ENCODE measurements at places on chromosomes 5 and 9.

DNA sequence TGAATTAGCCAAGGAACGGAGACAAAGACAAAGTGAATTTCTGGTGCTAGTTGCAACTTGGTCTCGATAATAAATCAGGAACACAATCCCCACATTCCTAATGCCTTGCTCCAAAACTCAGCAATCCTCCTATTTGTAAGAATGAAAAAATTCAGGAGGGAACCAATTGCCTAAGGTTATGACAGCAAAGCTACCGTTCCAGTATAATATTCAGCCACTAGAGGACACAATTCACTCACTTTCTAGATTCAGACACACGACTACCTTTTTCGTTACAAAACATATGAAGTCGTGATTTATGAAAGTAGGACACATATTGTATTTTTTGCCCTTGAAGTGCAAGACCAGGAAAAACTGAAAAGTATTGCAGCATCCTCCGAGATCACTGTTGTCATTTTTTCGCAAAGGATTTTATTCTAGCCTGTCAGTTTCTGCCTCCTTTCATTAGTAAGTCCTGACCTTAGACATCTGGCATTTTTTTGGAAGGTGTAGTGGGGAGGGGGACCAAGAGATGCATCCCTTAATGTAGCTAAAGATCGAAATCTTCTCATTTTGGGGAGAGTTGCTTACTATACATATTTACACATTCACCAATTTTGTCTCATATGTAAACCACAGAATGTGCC lies 133.1 kb downstream of the DOCK8 start:
- no peak for DNase-seq

DNA sequence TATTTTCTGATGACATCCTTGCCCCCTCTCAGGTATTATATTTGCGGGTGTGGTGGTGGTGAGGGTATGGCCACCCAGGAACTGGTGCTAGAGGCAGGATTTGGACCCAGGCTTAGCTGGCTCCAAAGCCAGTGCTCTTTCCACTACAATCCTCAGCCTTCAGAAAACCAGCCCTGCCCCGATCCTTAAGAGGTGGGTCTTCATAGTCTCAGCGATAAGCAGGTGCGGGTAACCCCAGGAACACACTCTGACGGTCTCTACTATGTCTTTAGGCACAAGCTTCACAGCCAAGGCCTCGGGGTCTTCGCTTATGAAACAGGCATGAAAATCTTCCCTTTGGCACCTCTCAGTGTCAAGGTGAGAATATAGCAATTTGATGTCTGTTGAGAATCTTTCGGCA lies 169.3 kb downstream of the FGF18 start:
- DNase-seq, result no peak

- no peak for DNase-seq
These were observed 173.8 kb upstream of the OTULINL start for GRCh38 chr5:14407746-14408175.

GRCh38 chr9:76628155-76628554 lies 136.1 kb upstream of the PCA3 start:
- DNase-seq, result no peak

GRCh38 chr5:11166923-11167322 lies 405.9 kb upstream of the DAP start:
- DNase-seq, result no peak

DNA sequence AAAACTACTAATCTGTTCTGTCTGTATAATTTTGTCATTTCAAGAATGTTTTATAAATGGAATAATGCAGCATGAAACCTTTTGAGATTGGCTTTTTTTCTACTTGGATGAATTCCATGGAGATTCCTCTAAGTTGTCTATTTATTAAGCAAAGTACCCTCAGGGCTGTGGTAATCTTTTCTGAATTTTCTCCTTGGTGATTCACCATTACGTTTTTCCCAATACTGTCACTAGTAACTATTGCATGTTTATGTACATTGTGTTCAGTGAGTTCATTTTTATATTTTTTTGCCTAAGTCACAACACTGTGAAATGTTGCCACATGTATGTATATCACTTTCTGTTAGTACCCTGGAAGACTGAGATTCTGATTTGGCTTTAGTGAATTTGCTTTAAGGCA lies 177.0 kb upstream of the GRIN3A start:
- no peak for DNase-seq

GRCh38 chr5:157888814-157889532 lies 30.0 kb upstream of the CLINT1 start:
- no peak for DNase-seq

DNA sequence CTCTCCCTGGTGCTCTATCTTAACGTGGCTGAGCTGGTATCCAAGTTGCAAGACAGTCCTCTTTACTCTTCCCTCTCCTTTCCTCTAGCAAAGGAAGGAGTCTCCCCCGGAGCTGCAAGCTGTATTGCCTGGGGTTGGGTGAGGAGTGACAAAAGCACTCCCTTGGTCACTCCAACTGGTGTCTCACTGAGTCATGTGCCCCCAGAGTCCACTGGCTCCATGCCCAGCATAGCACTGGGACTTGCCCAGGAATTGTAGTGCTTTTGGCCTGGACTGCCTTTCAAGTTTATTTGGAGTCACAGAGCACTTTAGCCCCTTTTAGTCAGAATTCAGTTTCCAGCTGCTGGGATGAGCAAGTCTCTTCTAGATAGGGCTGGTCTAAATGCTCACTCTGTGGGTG lies 82.6 kb upstream of the FST start:
- DNase-seq, result no peak

- no peak for DNase-seq
These were observed 6.0 kb downstream of the BRD3 start for GRCh38 chr9:134061688-134062371.

- no peak for DNase-seq
These were observed 60.6 kb upstream of the EMB start for GRCh38 chr5:50501491-50502228.

GRCh38 chr5:153530357-153531143 lies 40.1 kb downstream of the GRIA1 start:
- DNase-seq, result no peak

DNA sequence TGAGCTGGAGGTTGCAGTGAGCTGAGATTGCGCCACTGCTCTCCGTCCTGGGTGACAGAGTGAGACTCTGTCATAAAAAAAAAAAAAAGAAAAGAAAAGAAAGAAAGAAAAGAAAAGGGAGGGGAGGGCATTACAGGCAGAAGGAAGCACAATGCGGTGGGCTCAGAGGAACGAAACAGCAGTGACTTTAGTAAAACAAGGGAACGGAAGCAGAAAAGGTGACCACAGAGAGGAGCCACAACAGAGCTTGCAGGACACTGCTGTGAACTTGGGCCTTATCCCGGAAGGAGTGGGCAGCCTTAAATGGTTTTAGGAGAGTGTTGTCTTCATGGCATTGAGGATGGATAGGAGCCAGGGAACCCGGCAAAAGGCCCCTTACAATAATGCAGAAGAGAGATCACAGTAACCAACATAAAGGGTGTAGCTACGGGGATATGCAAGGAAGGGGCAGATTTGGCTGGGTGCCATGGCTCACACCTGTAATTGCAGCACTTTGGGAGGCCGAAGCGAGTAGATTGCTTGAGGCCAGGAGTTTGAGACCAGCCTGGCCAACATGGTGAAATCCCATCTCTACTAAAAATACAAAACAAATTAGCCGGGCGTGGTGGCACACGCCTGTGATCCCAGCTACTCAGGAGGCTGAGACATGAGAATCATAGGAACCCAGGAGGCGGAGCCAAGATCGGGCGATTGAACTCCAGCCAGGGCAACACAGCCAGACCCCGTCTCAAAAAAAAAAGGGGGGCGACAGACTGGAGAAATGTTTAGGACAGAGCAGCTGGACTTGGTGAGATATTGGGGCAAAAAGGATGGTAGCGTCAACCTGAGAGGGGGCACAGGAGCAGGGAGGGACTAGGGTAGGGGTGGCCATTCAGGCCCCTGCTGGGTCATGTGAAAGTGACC lies 83.9 kb upstream of the ZBTB43 start:
- DNase-seq, result no peak

DNA sequence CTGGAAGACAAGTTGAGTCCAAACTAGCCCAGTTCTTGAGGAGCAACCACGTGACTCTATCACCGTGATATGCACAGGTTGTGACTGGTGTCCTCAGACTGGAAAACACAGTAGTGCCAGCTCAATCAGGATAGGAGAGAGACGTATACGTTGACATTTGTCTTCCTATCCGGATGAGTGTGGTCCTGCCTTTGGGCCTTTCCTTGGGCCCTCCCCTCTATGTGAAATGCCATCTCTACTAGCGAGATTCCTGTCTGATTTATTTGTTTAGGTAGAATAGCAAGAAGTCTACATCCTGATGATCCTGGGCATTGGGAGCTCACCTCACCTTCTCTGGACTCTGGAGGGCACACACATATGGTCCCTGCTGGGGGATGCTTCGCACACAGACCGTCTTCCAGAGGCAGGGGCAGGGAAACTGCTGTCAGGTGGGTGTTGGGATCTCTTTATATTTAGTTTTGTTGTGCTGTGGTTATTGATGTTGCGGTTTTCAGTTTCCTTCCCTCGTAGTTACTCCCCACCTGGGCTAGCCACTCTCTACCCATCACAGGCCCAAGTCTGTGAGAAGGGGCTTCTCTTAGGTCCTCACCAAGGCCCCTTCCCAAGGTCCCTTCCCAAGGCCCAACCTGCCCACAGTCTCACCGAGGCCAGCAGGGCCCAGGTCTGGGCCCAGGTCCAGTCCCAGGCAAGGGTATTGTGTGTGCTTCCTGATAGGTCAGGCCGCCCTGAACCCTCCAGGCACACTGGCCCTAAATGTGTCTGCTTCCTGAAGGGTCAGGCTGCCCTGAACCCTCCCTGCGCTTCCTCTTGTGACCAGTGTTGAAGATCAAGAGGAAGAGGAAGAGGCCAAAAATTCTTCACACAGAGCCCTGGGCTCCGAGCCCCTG lies 19.0 kb upstream of the SPINK4 start:
- DNase-seq, result no peak

- no peak for DNase-seq
These were observed 24.6 kb upstream of the QSOX2 start for GRCh38 chr9:136270173-136270705.

DNA sequence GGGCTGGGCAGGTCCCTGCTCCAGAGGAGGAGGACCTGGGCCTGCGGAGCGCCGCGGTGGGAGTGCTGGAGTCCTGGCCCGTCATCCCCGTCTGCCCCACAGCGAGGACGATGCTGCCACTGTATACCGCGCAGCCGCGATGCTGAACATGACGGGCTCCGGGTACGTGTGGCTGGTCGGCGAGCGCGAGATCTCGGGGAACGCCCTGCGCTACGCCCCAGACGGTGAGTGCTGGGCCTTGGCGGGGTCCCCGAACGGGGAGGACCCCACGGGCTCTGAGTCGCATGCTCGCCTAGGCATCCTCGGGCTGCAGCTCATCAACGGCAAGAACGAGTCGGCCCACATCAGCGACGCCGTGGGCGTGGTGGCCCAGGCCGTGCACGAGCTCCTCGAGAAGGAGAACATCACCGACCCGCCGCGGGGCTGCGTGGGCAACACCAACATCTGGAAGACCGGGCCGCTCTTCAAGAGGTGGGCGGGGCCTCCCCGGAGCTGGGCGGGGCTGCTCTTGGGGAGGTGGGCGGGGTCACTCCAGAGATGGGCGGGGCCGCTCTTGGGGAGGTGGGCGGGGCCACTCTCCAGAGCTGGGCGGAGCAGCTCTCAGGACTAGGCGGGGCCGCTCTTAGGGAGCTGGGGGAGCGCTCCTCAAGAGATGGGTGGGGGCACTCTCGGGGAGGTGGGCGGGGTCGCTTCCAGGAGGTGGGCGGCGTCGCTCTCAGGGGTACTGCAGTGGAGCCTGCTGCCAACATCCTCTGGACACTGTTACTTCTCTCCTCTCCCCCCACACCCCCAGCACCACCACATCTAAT lies 13.1 kb downstream of the LRRC26 start:
- no peak for DNase-seq

DNA sequence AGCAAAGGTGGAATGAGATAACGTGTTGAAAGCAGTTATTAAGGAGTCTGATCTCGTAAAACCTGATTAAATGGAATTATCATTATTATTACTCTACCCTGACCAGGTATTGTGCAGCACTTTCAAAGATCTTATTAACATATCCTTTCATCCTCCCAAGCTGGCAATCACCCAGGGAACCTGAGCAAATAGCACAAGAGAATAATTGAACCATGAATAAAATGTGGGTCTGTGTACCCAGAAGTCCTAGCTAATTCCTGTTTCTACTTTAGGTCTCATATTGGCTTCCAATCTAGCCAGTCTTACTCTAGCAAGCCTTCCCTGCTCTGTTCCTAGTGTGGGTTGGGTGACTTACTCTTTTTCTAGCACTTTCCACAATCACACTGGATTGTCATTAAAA lies 162.2 kb upstream of the STK32A start:
- DNase-seq, result no peak

GRCh38 chr9:125810161-125810560 lies 63.0 kb downstream of the PBX3 start:
- no peak for DNase-seq

GRCh38 chr5:108696951-108697715 lies 50.6 kb upstream of the FER start:
- no peak for DNase-seq

DNA sequence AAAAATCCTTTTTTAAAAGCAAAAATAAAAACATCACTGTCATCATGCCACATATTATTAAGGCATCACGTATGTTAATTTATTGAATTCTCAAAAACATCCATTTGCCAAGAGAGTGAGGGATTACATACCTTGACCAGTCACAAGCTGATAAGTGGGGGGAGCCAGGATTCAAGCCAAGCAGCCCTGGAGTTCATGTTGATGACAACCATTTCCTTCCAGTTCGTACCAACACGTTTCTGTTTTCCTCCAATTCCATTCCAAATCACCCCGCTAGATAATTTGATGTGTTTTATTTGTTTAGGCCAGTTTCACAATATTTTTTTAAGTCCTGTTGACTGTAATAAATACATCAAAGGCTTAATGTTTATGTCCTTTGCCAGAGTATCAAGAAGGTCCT lies 53.0 kb downstream of the SLC1A3 start:
- DNase-seq, result no peak

- DNase-seq, result no peak
These were observed 82.4 kb downstream of the HMCN2 start for GRCh38 chr9:130347931-130348330.

DNA sequence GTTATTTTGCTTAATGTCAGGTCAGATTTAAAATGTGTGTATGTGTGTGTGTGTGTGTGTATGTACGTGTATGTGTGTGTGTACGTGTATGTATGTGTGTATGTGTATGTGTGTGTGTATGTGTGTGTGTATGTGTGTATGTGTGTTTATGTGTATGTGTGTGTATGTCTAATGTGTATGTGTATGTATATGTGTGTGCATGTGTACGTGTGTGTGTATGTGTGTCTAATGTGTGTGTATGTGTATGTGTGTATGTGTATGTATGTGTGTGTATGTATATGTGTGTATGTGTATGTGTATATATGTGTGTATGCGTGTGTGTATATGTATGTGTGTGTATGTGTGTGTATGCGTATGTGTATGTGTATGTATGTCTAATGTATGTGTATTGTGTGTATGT lies 125.1 kb upstream of the PHYKPL start:
- no peak for DNase-seq

GRCh38 chr9:110835859-110836271 lies 167.3 kb downstream of the MUSK start:
- DNase-seq, result no peak

GRCh38 chr9:80538976-80539375 lies 967.2 kb downstream of the TLE4 start:
- DNase-seq, result no peak

Data from sciatic nerve (tissue), 2 donors.